A549 treated with DMSO at 1 μM for 4 hours (cell line): ENCODE measurements at places on chromosomes 12 and 14. TPM values are rescaled to one million over a fixed set of nuclear protein-coding genes. Genes with fewer than 3 reads are reported as not detected.

Gene ADAM20
- total RNA-seq, result 0.03 to 0.04 TPM in 2 of 5 replicates, not detected in the others

Gene PTGER2
- 1.2 to 2.1 TPM (median 1.7 TPM) in 5 replicates for total RNA-seq

Gene CCDC175
- not detected in 5 replicates for total RNA-seq

Gene ABCC9
- 0.01 TPM in 2 of 5 replicates, not detected in the others for total RNA-seq

Gene EIF2S3B
- total RNA-seq, result 0.45 to 0.70 TPM (median 0.67 TPM) in 5 replicates

Gene MGST1
- 728 to 858 TPM (median 785 TPM) in 5 replicates for total RNA-seq

Gene ASPG
- not detected in 5 replicates for total RNA-seq

Gene OAS1
- total RNA-seq, result 43.4 to 72.2 TPM (median 61.4 TPM) in 5 replicates

Gene DAO
- total RNA-seq, result not detected in 5 replicates

Gene SCNN1A
- total RNA-seq, result 3.9 to 5.3 TPM (median 4.0 TPM) in 5 replicates

Gene FITM1
- 0.15 to 0.28 TPM (median 0.24 TPM) in 3 of 5 replicates, not detected in the others for total RNA-seq

Gene SERPINA1
- 0.37 to 0.92 TPM (median 0.63 TPM) in 5 replicates for total RNA-seq

Gene NRIP2
- total RNA-seq, result not detected in 5 replicates
